CD4-positive, alpha-beta T cell treated with Interferon gamma for 1 hour (primary cell): ENCODE measurements at places on chromosomes 5 and 9.

DNA sequence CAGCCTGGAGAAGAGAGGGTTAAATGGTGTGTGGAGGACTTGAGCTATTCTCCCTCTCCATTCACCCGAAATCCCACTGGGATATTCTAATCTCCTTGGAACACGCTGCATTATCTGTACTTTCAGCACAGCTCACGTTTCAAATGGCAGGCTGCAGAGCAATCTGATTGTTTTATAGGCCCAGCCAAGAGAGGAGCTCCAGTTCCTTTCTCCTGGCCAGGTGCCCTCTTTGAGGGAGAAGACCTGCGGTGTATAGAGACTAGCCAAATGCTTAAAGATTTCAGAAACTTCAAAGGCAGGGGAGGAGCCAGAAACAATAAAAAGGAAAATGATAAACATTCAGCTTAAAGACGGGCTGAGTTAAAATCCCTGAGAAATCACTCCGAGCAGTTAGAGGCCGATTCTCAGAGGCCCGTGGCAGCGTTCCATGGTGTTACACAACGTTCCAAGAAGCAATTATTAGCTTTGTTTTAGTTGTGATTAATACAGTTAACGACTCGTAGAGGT is 564.0 kb upstream of the KLF4 start:
- no peak for DNase-seq

GRCh38 chr5:14516901-14517300 is 64.7 kb upstream of the OTULINL start:
- DNase-seq: no peak

- DNase-seq: peak; percentile 83
Measured at GRCh38 chr5:40688127-40688761, 8.5 kb downstream of the PTGER4 start.

DNA sequence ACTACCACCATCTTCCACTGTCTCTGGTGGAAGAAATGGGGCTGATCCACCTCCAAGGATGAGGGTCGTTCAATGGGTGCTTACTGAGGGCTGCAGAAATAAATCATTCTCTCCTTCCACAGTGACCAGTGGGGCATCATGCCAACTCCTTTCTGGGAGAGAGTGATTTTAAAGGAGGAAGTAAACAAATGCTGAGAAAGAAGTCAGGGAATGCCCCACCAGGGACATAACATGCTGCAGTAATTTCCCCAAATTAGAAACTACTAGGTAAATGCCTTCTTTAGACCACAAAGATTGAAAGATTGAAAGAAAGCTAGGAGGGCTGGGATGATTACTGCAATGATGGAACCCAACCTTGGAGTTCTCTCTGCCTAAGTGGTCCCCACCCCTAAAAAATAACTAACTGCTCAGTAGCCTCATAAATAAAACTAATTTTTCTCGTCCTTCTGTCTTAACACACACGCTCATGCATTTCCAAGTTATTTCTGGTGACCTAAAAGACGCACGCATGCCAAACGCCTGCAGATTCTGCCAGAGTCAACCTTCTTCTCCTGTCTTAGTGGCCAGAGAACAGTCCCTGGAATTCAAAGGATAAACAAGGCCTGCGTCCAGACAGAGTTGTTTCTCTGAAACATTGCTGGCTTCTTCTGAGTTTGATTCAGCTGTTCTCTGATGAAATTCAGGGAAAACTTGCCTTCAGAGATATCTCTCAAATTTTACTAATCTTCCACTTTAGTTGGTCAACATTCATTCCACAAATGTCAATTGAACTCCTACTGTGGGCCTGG is 250.0 kb downstream of the NR3C1 start:
- DNase-seq: no peak

DNA sequence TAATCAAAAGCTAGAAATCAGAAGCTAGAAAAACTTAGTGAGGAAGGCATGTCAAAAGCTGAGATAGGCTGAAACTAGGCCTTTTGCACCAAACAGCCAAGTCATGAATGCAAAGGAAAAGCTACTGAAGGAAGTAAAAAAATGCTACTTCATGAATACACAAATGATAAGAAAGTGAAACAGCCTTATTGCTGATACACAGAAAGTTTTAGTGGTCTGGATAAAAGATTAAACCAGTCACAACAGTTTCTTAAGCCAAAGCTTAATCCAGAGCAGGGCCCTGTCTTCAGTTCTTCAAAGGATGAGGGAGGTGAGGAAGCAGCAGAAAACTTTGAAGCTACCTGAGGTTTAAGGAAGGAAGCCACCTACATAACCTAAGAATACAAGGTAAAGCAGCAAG is 102.5 kb upstream of the SH3GL2 start:
- no peak for DNase-seq

GRCh38 chr5:123438902-123439301 is 15.7 kb upstream of the CEP120 start:
- DNase-seq: no peak
